A549 treated with DMSO at 1 μM for 4 hours (cell line): ENCODE measurements at places on chromosomes 2 and 18. TPM values are rescaled to one million over a fixed set of nuclear protein-coding genes. Genes with fewer than 3 reads are reported as not detected.

Gene ERBB4
- total RNA-seq, result not detected in 5 replicates

Gene SERPINB12
- not detected in 5 replicates for total RNA-seq

Gene PDE11A
- total RNA-seq, result 0.21 to 0.99 TPM (median 0.40 TPM) in 5 replicates

Gene ZNF521
- total RNA-seq, result not detected in 5 replicates

Gene GAREM2
- total RNA-seq, result 6.3 to 11.5 TPM (median 7.3 TPM) in 5 replicates

Gene SMPD4
- total RNA-seq, result 68.8 to 82.2 TPM (median 73.9 TPM) in 5 replicates

Gene AMER3
- not detected in 5 replicates for total RNA-seq

Gene WDSUB1
- total RNA-seq, result 6.1 to 8.8 TPM (median 7.7 TPM) in 5 replicates

Gene REG1B
- total RNA-seq, result not detected in 5 replicates

Gene ASB18
- total RNA-seq, result not detected in 5 replicates

Gene TOGARAM2
- total RNA-seq, result 0.12 to 0.33 TPM (median 0.15 TPM) in 5 replicates

Gene KCNK3
- 1.2 to 1.6 TPM (median 1.4 TPM) in 5 replicates for total RNA-seq

Gene SERPINB10
- 0.22 TPM in 1 of 5 replicates, not detected in the others for total RNA-seq

Gene DCDC2C
- total RNA-seq, result 0.15 to 0.50 TPM (median 0.36 TPM) in 5 replicates

Gene BUB1
- 40.2 to 51.4 TPM (median 49.8 TPM) in 5 replicates for total RNA-seq

Gene NOL4
- not detected in 5 replicates for total RNA-seq

Gene ASPRV1
- 0.17 to 0.38 TPM (median 0.24 TPM) in 5 replicates for total RNA-seq

Gene SGPP2
- 0.15 to 0.31 TPM (median 0.20 TPM) in 5 replicates for total RNA-seq

Gene NDC80
- total RNA-seq, result 12.7 to 16.5 TPM (median 15.1 TPM) in 5 replicates

Gene FAM210A
- total RNA-seq, result 20.6 to 28.7 TPM (median 25.7 TPM) in 5 replicates

Gene AKAIN1
- total RNA-seq, result not detected in 5 replicates
